NCI-H2081 (cell line): ENCODE measurements at places on chromosomes 5 and 9.

GRCh38 chr9:99906403-99907207, at the start of gene STX17:
Gene STX17 (plus strand): TSS chr9:99906654. CDS start chr9:99915240, 8,586 bp downstream.
- peak; percentile 83 for DNase-seq

- DNase-seq: no peak
These were observed 418.1 kb upstream of the KLF4 start for GRCh38 chr9:107907715-107908114.

DNA sequence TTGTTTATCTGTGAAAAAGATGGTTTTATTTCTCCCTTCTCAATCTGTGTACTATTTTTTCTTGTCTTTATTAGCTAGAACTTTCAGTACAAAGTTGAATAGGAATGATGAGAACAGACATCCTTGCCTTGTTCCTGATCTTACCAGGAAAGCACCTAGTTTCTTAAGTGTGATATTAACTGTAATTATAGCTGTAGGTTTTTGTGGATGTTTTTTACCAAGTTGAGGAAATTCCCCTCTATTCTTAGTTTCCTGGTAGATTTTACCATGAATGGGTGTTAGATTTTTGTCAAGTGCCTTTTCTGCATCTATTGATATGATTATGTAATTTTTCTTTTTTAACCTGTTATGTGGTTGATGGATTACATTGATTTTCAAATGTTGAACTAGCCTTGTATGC, 68.7 kb downstream of the KCNN2 start:
- no peak for DNase-seq

GRCh38 chr5:149388498-149389190, 9.6 kb upstream of the IL17B start:
- DNase-seq: no peak
